CD4-positive, alpha-beta T cell (primary cell): ENCODE measurements at places on chromosomes 2 and 18.

DNA sequence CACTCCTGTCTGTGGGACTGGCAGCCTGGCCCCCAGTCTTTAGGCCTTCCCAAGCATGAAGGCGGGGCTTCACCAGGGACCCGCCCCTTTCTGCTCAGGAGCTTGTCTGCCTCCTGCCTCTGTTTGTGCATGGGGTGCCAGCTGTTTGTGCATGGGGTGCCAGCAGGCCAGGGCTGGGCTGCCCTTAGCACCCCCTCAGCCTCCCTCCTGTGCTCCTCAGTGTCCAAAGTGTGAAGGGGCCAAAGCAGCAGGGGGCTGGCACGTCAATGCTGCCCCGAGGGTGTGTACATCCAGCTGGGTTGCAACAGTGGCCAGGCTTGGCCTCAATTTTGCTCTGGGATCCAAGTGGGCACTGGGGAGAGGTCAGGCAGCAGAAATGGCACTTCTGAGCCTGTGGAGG lies 298.0 kb upstream of the GALNT5 start:
- DNase-seq: peak; percentile 4

DNA sequence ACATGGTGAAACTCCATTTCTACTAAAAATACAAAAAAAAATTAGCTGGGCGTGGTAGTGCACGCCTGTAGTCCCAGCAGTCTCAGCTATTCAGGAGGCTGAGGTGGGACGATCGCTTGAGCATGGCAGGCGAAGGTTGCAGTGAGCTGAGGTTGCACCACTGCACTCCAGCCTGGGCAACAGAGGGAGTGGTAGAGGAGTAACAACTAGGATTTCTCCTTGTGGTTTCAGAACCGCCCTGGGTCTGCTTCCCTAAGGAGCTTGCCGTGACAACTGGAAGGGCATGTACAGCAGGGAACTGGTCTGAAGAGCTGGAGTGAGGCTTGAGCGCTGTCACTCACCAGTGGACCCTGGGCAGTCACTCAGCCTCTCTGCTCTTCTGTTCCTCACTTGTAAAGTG lies 29.1 kb downstream of the REEP1 start:
- DNase-seq: no peak

DNA sequence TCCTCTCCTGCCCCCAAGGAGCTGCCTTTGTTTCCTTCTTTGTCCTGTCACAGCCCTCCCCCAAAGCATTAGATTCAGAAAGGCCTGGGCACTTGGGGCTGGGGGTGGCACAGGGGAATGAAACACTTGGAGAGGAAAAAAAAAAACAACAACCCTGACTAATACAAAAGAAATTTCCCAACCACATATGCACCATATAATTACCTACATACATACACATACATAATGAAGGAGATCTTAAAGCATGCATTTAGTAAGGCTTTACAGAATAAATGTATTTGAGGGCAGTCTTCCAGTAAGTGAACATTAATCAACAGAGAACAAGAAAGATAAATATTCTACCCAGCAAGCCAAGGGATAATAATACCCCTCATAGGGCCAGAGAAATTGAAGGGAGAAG lies 70.0 kb upstream of the PPP1CB start:
- DNase-seq: no peak

- no peak for DNase-seq
Measured at GRCh38 chr18:8162802-8163201, 446.4 kb upstream of the RAB12 start.

DNA sequence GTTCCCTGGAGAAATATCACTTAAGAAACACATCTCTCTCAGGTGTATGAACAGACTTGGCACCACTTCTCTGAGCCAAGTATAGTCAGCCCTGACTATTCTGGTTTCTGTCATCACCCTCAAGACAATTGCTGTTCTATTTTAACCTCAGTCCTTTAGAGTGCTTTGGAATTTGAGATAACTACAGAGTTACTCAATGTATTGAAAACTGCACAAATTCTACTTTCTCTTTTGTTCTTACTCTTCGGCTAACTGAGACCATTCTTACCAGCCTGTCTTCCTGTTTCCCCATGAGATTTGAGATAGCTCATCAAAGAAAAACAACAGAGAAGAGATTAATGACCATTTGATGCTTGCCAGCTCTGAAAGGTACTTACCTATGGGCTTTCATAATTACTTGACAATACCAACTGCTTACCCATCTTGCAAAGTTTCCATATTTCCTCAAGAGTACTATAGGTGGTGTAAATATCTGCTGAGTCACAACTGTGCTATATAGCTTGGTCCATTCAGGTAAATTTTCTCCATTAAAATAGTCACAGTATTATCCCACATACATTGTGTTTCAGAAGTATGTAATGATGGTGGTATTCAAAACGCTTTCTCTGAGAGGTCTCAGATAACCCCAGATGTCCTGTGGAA lies 467.5 kb upstream of the CHST9 start:
- no peak for DNase-seq

DNA sequence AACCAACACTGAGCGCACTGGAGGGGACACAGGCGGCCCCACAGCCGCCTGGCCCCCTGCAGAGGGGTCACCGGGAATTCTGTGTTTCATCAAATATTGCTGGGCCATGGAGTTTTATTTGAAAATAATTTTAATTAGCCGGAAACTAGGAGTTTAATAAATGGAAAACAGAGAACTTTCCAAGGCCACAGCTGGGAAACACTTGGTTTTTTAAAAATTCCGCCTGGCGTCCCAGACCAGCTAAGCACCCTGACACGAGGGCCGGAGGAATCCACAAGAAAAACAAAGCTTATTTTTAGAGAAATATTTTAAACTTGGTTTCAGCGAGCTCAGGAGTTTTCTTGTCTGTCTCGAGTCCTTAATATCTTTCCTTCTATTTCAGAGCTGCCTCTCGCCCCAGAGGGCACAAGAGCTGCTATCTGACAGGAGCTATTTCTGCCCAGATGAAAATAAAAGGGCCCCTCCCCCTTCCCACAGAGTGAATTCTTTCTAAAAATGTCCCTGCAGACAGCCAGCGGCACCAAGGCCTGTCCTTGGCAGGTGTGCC lies 8.2 kb downstream of the ZFP36L2 start:
- no peak for DNase-seq

GRCh38 chr18:63930773-63931354 lies 18.2 kb upstream of the HMSD start:
- no peak for DNase-seq

GRCh38 chr18:73577365-73577764 lies 570.3 kb downstream of the FBXO15 start:
- DNase-seq: no peak

GRCh38 chr18:49866680-49867079 lies 53.3 kb upstream of the ACAA2 start:
- no peak for DNase-seq

DNA sequence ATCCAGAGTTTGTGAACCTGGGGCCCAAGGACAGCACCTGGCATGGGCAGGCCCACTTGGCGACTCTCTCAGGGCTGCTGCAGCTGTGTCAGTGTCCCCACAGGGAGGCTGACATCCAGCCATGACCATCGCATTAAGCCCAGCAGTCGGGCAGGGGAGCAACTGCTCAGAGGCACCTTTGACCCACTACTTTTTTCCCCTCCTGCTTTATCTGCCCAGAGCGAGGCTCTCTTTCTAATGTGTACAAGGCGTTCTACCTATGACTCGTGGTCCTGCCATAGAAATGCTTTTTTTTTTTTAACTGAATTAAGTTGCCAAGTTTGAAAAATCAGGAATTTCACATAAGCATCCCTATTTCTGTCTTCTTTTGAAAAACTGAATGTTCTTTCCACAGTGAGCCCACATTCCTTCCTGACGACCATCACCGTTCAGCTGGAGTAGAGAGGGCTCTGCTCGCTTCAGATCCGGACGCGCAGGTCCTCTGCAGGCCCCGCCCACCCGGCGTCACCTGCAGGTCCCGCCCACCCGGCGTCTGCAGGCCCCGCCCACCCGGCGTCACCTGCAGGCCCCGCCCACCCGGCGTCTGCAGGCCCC lies 403 bp upstream of the CLUL1 start:
- no peak for DNase-seq

DNA sequence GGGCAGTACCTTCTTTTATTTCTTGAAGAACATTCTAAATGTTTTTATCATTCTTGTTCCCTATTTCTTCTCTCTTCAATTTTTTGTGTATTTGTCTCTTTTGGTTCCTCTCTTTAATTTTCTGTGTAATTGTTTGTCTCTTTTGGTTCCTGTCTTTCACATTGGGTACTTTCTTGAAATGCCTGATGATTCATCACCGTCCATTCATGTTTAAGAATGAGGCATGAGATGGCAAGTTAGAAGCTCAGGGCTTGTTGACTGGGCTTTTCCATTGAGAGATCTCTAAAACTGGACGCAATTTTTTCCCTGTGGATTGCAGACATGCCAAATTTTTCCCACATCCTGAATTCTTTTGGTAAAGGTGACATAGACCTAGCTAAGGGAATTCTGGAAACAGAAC lies 33.7 kb upstream of the IL1R2 start:
- no peak for DNase-seq

DNA sequence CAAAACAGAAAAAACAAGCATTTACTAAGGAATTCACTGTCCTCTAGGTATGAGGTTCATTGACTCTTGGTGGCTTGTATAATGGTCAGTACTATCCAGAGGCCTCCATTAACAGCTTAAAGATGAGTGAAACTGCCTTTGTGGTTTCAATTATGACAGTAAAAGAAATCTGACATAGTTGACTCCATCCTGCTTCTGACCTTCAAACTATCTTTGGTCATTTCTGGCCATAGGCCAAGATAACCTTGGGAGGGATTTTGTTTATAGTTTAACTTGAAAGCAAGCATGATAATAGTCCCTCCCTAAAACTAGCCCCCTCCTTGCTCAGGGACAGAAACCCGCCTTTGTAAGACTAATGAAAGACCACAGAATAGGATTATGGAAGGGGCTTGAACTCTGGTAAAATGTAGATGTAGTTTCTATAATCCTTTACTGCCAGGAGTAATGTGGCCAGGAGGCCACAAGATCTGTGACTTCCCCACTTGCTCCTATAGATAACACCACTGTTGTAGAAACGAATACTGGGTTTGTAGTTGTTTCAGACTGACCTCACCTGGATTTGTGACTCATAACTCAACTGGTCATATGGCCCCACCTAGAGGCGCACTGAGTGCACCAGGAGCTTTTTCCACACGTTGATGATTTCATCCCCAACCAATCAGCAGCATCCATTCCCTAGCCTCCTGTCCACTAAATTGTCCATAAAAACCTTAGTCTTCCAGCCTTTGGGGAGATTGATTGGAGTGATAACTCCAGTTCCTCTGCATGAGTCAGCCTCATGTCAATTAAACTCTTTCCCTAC lies 8.6 kb upstream of the PLEKHM3 start:
- peak; percentile 62 for DNase-seq

GRCh38 chr2:9287400-9288045 lies 80.9 kb downstream of the ASAP2 start:
- DNase-seq: no peak

DNA sequence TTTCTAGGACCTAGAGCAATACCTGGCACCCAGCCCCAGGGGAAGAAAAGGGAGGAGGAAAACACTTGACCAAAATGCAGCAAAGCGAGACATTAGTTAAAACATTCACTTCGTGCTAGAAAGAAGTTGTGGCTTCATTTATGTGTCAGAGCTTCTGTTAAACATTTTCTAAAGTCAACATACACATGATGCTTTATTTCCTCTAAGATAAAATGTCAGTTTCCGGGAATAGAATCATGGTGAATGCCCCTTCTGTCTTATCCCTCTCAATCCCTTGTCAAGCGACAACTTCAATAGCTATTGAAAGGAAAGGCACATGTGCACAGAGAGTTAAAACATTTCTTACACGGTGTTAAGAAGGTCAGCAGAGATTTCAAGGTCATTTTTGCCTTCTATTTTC lies 404.6 kb upstream of the CWC22 start:
- DNase-seq: no peak

GRCh38 chr2:12618576-12618975 lies 98.2 kb upstream of the TRIB2 start:
- no peak for DNase-seq

- no peak for DNase-seq
Measured at GRCh38 chr2:118808429-118808809, 39.0 kb downstream of the EN1 start.

DNA sequence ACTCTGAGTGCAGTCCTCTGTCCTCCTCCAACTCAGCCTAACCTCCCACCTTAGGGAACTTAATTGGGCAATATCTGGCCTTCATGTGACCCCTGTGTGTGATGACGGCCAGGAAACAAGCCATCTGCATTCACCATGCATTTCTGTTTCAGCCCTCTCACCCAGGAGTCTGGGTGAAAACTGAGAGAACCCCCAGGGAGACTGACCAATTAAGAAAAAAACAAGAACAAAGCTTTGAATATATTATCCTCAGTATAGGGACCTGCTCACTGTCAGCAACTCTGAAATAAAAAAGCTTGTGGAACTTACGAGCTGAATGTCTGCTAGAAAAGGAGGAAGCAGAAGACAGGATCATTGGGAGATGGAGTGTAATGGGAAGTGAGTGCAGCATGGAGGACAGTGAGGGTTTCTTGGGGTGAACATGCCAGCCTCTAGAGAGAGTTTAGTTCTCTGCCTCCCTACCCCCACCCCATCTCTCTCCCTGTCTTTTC lies 9.5 kb downstream of the MAPRE2 start:
- no peak for DNase-seq

- peak; percentile 80 for DNase-seq
Measured at GRCh38 chr2:9555297-9556120, at the start of gene ADAM17. Gene ADAM17 (minus strand): TSS chr2:9555830. CDS start chr2:9555605, 225 bp downstream.

- no peak for DNase-seq
Measured at GRCh38 chr18:49768051-49768391, 45.3 kb downstream of the ACAA2 start.

- DNase-seq: no peak
Measured at GRCh38 chr2:150762571-150762970, 275.1 kb upstream of the RND3 start.

DNA sequence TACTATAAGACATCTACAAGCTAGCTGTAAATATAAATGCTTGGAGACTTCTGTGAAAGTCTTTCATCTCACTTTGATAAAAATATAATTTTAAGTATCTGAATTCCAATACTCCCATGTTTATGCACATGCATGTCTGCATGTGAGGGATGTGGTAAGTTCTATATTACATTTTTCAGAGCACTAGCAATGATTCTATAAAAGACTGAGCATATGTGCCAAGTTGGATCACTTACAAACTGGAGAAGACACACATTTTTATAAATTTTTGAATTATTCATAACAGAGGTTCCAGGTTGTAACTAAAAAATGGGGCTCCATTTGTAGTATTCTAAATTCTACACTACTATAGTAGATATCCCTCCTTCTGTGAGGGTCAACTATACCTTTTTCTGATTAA lies 26.0 kb downstream of the ZNF804A start:
- no peak for DNase-seq

GRCh38 chr2:241094172-241094571 lies 7.9 kb downstream of the MTERF4 start:
- no peak for DNase-seq

DNA sequence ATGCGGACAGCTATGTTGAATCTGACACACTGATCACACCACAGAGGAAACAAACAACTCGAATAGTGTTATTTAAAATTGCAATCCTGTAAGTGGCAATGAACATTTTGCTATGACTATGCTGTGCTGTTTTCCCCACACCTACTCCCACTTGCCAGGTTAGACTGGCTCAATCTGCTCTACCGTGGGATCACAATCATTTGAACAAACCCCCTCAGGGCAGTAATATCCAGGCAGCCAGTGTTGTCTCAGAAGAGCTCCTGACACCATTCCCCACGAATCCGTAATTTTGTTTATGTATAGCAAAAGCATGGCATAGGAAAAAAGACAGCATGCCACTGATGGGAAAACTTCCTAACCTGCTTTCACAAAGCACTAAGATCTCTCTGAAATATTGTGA lies 284.3 kb downstream of the ERBB4 start:
- DNase-seq: no peak

GRCh38 chr18:28485918-28486317 lies 309.0 kb upstream of the CDH2 start:
- no peak for DNase-seq
